CD4-positive, alpha-beta memory T cell (primary cell): ENCODE measurements at places on chromosomes 16 and 17.

DNA sequence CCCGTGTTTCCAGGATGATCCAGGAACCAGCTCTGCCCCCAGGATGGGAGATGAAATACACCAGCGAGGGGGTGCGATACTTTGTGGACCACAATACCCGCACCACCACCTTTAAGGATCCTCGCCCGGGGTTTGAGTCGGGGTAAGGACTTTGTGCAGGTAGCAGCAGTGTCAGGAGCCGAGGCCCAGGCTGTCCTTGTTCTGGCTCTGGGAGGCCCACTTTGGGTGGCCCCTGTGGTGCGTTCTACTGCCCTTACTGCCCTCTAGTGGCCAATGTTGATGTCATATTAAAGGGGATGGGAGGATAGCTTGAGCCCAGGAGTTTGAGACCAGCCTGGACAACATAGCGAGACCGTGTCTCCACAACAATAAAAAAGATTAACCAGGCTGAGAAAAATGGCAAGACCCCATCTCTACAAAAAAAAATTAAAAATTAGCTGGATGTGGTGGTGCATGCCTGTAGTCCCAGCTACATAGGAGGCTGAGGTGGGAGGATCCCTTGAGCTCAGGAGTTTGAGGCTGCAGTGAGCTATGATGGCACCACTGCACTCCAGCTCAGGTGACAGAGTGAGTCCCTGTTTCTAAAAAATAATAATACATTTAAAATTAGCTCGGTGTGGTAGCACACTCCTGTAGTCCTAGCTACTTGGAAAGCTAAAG, 20.9 kb upstream of the CLEC18A start:
- DNase-seq: no peak

DNA sequence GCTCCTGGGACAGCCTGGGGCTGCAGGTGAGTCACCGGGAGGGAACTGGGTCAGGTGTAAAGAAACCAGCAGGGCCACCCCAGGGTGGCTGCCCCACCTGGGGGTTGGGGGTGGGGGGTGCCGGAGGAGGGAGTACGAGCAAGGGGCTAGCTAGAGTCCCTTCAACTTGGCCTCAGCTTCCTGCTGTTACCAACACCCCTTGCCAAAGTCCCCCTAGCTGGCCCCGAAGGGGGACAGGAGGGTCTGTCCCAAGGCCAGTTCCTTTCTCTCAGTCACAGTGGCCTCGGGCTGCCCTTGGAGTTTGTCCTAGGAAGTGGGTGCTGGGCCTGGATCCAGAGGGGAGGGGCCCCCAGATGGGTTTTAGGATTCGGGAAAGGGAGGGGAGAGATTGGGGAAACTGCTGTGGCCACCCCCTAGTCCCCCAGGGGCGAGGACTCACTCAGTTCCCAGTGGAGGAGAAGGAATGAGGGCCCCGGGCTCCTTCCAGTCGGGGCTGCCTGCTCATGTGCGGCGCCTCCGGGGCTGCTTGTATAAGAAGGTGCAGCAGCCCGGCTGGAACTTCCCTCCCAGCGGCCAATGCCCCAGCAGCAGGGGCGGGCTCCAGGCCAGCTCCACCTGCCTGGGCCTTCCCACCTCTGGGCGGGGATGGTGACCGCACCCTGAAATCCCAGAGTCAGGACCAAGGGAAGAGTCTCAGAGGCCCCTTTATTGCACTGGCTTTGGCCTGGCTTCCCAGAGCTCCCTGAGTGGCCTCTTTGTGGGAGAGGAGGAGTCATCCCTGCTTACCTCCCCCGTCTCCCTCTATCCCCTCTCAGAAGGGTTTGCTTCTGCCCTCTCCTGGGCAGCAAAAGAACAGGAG, 7.3 kb downstream of the ARHGAP27 start:
- no peak for DNase-seq

DNA sequence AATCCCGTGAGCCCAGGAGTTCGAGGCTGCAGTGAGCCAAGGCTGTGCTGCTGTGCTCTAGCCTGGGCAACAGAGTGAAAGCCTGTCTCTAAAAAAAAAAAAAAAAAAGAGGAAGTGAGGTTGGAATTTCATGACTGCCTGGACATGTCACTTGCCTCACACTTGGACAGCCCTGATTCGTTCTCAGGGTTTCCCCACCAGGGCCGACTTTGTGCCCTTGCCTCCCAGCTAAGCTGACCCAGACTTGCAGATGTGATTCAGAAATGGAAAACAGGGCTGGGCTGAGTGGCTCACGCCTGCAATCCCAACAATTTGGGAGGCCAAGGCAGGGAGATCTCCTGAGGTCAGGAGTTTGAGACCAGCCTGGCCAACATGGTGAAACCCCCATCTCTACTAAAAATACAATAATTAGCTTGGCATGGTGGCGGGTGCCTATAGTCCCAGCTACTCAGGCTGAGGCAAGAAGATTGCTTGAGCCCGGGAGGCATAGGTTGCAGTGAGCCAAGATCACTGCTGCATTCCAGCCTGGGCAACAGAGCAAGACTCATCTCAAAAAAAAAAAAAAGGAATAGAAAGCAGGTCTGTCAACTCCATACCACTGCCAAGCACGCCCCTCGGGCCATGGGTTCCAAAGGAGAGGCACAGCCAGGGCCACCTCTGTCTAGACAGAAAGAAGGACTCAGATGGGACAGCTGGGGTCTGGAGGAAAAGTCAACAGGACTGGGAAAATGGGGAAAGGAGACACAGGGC, 46.9 kb downstream of the SOCS1 start:
- DNase-seq: no peak

DNA sequence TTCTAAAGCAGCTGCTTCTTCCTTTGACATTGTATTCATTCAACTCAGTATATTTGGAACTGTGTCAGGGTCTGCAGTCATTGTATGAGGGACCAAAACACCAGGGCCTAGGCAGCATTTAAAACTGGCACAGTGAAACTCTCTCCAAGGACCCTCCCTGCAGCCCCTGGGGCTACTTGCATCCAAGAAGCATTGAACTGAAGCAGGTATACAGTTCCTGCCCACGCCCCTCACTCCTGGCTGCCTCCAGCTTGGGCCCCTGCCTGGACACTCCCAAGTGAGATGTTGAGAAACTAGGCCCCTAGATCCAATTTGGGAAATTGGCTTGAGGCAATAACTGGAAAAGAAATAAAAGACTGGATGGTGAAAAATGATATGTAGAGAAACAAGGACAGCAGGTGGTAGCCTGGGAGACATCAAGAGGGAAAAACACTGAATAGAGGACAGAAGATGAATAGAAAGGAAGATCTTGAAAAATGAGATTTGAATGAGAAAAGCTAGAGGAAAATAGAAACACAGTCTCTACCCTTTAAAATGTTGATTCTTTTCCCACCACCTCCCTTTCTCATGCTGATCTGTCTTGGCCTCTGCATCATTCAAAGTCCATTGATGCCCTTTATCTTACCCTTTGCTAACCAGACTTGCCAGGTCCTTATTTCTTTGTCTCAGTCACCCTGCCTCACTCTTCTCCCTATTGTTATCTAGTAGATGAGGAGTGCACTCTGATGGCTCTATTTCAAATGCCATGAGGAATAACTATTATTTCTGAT, 368.8 kb upstream of the CDH8 start:
- DNase-seq: no peak

DNA sequence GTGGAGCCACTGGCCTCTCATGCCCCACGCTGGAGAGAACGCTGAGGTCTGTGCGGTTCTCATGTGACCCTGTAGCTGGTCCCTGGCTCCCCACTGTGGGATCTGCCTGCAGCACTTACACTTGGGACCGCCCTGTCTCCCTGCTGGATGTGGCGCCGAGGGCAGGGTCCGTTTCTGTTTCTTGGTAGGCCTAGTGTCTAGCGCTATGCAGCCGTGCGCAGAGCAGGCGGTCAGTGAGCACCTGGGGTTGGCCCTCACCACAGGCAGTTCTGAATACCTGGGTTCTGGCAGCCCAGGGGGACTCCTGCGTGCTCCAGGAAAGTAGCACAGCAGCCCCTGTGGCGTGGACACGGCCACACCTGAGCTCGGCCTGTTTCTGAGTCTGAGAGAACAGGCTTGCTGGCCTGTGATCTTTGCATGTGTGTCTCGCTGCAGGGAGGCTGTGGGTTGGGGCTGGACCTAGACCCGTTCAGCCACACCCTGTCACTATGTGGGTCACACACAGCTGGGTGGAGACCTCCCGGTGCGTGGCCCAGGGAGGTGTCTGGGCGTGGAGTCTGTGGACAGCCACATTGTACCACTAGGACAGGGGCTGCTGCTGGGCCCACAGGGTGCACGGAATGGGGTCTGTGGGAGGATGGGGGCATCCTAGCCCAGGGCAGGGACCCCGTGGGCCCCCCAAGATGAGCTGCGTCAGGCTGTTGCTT, 2.8 kb downstream of the CAPN15 start:
- DNase-seq: no peak

GRCh38 chr16:54873071-54873470, 57.6 kb upstream of the IRX5 start:
- no peak for DNase-seq

- no peak for DNase-seq
Observed at GRCh38 chr16:4327386-4328045, 11.6 kb downstream of the GLIS2 start.

- DNase-seq: no peak
Observed at GRCh38 chr16:54878301-54878700, 52.4 kb upstream of the IRX5 start.
